Right ventricle myocardium inferior (tissue), 1 donor: ENCODE measurements at places on chromosomes 12 and 14.

GRCh38 chr14:28746247-28746646, 20.3 kb upstream of the FOXG1 start:
- DNase-seq: no peak

GRCh38 chr12:50006280-50006679, 19.0 kb downstream of the RACGAP1 start:
- DNase-seq: no peak

GRCh38 chr12:20822925-20823324, 12.4 kb downstream of the SLCO1B3 start:
- DNase-seq: no peak

DNA sequence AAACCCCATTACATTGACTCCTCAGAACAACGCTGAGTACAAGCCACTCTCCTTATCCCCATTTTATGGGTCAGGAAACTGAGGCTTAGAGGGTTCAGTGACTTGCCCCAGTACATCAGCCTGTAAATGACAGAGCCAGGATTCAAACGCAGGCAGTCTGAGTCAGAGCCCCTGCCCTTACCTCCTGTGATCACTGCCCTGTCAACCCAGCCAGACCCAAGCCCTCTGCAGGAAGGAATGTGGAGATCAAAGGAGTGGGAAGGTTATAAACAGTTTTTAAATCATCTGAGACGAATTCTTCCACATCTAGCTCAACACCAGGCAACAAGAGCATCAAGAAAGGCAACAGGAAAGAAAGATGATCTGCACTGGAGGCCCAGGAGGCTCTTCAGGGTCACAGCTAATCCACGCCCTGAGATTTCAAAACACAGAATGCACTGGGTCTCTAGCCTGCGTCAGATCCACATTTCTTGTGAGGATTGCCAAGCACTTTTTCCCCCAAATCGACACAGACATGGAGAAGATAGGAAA, 38.5 kb downstream of the SPTB start:
- DNase-seq: no peak

DNA sequence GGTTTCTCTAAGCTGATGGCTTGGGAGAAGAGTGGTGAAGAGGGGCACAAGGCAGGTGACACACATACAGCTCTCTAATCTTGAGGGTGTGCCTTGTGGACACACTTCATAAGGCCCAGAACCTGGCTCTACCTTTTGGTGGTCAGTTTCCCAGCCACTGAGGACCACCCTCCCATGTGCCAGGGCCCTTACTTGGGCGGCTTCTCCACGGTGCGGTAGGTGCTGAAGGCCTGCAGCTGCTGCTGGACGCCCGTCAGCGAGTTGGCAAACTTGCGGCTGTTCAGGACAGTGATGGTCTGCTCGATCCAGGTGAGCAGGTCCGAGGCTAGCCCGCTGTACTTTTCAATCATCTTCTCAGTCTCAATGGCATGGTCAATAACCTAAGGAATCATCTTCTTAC, 80.2 kb downstream of the SPTB start:
- DNase-seq: no peak
